ENCODE measurements at places on chromosomes 7 and 10.

DNA sequence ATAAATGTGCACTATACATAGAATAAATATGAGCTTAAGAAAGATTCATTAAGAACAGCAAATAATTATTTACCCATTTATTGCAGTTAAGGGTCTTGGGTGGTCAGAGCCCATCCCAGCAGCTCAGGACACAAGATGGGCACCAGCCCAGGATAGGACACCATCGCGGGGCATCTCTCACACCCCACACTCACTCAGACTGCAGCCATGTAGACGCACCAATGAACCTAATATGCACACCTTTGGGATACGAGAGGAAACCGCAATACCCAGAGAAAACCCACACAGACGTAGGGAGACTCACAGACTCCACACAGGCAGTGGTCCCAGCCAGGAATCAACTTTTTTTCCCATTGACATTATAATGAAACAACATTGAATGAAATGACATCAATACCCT is 36.0 kb downstream of the CARD11 start:
- no peak for DNase-seq

DNA sequence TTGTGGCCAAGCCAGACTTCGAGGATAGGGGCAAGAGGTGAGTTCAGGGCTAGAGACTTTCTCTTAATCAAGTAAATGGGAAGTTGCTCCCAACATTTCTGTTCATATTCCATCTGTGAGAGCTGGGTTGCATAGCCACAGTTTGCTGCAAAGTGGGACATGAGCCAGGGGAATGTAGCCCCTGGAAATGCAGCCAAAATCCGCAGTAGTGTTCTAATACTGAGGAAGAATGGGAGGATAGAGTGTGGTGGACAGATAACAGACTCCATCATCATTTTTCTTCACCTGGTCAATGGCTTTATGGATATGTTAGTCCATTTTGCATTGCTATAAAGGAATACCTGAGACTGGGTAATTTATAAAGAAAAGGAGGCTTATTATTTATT is 177.7 kb downstream of the SKIDA1 start:
- no peak for DNase-seq

DNA sequence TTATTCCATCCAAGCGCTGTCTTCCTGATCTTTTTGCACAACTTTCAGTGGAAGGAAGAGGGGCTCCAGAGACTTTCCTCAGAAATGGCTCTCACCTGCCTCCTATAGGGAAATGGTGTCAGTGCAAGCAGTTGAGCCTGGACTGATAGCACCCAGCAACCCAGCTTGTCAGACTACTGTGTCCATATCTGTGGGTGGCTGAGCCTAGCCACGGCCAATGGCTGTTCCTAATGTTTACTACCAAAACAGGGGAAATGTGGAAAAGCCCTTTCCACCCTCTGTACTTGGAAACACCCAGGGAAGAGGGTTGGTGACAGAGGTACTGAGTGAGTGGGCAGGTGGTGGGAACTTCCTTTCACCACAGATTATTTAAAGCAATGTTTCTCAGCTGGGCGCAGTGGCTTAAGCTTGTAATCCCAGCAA is 4.3 kb upstream of the YKT6 start:
- no peak for DNase-seq

- DNase-seq = no peak
Measured at GRCh38 chr7:81845744-81846241, 75.9 kb upstream of the HGF start.

DNA sequence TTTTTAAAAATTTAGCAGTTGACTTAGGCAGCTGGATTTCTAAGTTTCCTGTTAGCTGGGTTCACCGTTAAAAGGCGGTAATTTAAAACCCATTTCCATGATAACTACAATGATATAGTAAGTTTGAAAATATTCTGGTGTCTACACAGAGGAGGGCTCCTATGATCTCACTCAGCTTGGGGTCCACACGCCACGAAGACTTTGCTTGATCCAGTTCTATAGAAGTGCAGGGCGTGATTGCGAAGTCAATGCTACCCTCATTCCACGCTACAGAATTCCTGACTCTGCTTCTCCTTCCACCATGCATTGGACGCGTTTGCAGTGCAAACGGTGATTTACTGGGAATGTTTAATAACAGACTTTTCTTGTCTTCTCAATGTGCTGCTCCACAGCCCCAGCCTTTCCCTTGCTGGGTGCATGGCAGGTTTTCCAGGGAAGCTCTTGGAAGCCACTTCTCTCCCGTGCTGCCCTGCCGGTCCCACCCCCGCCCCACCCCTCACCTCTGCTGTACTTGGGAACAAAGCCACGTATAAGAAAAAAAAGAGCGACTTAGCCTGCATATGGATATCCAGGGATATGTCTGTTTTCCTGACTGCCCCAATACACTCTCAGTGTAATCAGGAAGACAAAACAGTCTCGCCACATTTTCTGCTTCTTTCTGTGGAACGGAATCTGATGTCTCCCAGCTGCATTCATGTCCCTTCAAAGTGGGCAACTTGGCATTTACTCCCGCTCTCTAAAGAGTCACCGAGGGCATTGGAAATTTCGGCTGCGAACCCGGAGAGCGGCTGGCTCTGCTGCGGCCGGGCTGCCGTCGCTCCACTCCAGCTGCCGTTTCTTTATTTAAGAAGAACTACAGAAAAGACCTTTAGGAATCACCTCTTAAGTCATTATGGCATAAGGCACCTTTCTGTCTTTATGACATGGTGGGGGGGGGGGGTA is 434.4 kb upstream of the MGMT start:
- no peak for DNase-seq

- no peak for DNase-seq
Measured at GRCh38 chr10:24882047-24882698, 70.2 kb downstream of the PRTFDC1 start.

DNA sequence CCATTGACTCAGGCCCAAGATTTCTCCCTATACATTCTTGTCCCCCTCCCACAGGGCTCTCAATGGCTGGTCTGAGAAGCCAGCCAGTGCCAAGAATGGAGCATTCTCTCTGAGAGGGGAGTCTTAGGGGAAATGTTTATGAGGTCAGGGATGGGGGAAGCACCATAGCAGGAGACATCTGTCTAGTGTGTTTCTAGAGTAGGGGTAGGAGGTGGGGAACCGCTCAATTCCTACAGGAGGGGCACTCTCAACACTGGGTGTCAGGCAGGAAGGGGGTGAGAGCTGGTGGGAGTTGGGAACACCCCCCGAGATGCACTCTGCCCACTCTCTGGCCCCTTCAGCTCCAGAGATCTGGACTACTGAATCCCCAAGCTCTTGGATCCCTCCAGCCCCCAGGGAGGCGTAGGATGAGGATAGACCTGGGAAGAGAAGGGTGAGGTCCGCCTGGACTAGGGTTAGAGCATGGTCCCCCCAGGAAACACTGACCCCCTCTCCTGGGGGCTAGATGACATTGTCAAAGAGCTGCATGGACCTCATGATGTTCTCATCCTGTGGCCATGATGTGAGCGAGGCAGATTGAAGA is 8.7 kb upstream of the OGA start:
- DNase-seq = no peak

- DNase-seq = no peak
Measured at GRCh38 chr10:79300711-79301110, 46.6 kb upstream of the PPIF start.

- DNase-seq = no peak
Measured at GRCh38 chr7:86006909-86007308, 636.8 kb upstream of the GRM3 start.

- DNase-seq = no peak
Measured at GRCh38 chr7:47914717-47915615, 33.3 kb downstream of the PKD1L1 start.

GRCh38 chr7:78296046-78296597 is 497.5 kb downstream of the PHTF2 start:
- no peak for DNase-seq

DNA sequence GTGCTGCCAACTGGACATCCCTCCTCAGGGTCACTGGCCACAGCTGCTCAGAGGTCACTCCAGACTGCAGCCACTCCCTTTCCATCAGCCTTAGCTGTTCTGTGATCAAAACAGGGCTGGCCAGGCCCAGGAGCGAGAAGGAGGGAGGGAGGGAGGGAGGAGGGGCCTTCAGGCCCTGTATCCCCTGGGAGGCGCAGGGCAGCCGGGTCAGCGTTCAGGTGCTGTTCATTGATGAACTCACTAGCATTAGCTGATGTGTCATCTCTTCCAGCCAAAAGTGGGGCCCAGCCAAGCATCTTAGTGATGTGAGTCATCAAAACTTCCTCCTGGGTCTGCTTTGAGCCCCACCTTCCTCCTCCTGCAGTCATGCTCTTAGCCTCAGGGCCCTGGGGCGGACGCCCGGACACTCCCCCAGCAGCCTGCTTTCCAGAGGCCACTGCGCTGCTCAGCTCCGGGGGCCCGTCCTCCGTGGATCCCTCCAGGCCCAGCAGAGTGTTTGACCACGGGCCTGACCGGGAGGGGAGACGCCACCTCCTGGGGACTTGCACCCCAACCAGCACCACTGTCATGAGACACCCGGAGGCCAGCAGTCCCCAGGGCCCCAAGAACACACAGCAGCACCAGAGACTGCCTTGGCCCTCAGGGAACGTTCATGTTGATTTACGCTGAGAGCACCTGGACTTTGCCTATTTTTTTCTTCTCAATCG is 149.2 kb downstream of the PRKAG2 start:
- peak; percentile 25 for DNase-seq

GRCh38 chr7:17951742-17952254 is 11.5 kb upstream of the SNX13 start:
- DNase-seq = no peak

- no peak for DNase-seq
Measured at GRCh38 chr7:16904076-16904475, 22.3 kb upstream of the AGR3 start.
